ENCODE measurements at places on chromosomes 7 and 10.

- DNase-seq, result no peak
Observed at GRCh38 chr10:95303535-95303934, 12.7 kb upstream of the PDLIM1 start.

GRCh38 chr7:144709066-144709465 is 126.8 kb downstream of the TPK1 start:
- DNase-seq, result no peak

DNA sequence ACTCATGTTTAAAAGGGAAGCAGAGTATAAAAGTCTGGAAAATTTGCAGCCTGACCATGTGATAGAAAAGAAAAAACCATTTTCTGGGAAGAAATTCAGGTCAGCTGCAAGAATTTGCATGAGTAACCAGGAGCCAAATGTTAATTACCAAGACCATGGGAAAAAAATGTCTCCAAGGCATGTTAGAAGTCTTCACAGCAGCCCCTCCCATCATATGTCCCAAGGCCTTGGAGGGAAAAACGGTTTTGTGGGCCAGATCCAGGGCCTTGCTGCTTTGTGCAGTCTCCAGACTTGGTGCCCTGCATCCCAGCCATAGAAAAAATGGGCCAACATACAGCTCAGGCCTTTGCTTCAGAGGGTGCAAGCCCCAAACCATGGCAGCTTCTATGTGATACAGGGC is 1019.6 kb upstream of the SORCS1 start:
- no peak for DNase-seq

DNA sequence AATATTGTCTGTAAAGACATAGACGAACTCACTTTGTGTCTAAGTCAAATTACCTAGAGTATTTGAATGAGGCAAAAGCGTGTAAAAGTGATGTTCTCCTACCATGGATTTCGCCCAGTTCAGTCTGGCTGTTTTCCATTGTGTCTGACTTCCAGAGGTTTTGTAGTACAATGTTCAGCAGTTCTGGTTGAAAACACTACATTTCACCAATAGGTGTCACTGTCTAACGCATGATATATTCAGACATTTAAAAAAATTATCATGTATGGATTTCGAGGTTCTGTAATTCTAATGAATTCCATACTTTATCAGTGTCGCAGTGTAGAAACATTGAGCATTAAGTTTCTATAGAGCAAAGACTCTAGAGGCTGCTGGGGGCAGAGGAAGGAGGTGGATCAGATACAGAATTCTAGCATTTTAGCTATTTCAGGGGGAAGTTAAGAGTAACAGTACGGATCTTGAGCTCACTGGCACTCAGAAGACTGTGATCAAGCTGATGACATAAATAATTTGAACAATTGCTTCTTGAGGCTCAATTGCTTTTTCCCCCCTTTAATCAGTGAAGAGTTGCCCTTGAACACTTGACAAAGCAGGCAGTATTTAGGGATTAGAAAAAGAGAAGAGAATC is 196.9 kb upstream of the RHOBTB1 start:
- DNase-seq, result no peak

- no peak for DNase-seq
Observed at GRCh38 chr7:67738145-67738544, 741.5 kb downstream of the TYW1 start.

DNA sequence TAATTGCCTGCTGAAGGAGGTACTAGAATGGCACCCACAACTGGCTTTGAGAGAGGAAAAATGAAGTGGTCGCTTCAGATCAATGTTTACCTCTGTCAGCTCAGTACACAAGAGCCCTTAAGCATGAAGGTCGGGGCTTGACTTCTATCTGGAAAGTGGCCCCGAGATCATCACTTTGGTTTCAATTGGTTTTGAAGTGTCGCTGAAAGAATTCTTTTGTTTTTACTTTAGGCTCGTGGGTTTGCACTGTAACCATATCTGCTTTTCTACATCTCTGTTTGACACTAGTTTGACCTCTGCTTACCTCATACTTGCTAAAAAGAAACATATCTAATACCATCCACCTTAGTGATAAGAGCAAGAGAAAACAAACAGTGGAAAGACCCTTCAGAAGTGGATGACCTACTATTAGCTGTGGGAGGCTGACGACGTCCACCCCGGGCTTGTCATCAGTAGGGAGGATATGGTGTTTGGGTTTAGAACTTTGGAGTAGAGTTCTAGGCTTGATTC is 361.8 kb downstream of the GATA3 start:
- DNase-seq, result peak; percentile 44

GRCh38 chr7:41003977-41004376 is 698.9 kb downstream of the INHBA start:
- no peak for DNase-seq

GRCh38 chr7:98584830-98585229 is 32.3 kb upstream of the NPTX2 start:
- DNase-seq, result no peak

- DNase-seq, result no peak
Observed at GRCh38 chr10:17851611-17852010, 42.5 kb downstream of the MRC1 start.
